Stimulated activated naive CD4-positive, alpha-beta T cell (primary cell): ENCODE measurements at places on chromosomes 7 and 10.

GRCh38 chr7:37281368-37282092 is 167.1 kb downstream of the ELMO1 start:
- no peak for DNase-seq

- DNase-seq = no peak
Measured at GRCh38 chr10:116633216-116633600, 12.5 kb downstream of the PNLIPRP2 start.

GRCh38 chr7:123494193-123494796 is 40.1 kb downstream of the IQUB start:
- peak; percentile 13 for DNase-seq

DNA sequence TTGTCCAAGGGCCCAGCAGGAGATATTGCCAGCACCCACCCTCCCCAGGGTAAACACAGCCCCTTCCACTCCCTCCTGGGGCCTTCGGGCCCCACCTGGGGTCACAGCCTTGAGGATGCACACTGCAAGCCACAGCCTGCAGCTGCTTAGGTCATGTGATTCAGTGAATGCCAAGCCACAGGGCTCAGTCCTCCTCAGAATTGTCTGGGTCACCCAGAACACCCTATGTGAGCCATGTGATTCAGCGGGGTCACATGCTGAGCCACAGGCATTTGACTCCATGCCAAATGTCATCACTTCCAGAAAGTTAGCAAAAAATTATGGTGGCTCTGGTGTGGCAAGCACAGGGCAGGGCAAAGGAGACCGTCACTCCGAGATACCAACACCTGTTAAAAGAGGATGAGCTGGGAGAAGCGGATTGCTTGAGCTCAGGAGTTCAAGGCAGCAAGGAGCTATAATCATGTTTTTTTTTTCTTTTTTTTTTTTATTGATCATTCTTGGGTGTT is 17.2 kb upstream of the PSAP start:
- DNase-seq = no peak

DNA sequence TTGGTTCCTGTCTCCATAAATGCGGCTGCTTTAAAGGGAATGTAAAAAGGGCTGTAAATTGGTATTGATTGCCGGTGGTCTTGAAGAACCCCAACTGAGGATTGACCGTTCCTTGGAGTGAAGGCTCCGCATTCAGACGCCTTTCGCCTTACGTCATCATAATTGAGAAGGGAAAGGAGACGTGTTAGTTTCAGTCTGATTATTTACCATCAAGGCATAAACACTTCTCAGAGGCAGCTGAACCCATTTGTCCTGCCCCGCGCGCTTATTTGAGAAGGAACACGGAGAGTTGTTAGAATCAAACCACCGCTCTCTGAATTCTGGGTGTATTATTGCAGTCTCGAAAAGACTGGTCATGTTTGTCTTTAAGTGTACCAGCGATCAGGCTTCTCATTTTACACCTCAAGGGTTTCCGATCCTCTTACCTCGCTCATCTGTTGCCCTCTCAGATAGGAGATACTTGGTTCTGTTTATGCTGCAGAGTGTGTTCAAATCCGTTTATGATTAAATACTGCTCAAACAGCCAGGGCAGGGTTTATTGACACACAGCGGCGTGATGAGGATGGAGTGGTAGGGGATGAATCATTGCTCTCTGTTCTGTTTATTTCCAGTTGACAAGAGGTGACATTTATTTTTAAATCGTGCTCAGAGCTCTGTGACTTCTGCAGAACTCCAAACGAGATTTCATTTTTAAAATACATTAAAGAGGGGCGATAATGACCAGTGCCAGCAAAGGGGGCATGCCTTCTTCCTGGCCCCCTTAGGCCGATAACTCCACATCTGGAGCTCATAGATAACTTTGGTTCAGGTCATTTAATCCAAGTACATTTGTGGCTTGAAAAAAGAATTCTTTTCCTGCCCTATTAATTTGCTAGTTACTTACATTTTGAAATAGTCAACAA is 30.4 kb downstream of the FOXK1 start:
- no peak for DNase-seq

GRCh38 chr7:150448789-150449147 is 1.7 kb upstream of the GIMAP8 start:
- peak; percentile 77 for DNase-seq

DNA sequence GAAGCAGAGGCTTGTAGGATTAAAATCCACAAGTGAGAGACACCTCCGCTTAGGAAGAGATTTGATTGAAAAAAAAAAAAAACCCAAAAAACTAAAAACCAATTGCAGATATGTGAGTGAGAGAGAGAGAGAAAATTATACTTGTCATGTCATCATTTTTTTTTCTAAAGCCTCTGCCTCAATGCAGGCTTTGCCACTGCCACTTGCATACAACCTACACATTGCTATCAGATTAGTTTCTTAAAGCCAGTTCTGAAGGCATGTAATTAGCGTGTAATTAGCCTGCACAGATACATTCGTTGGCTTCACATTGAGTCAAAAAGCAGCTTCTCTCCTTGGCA is 86.1 kb upstream of the MTPN start:
- DNase-seq = no peak

GRCh38 chr7:90211391-90212148 is at the start of gene STEAP2:
Gene STEAP2, plus strand, starts transcription at chr7:90211740. Its CDS starts 13,343 bp downstream, at chr7:90225083.
- DNase-seq = no peak
